ENCODE measurements at places on chromosomes 16 and 17.
A peak's percentile ranks its signal among the peaks of the same experiment; 100 is the strongest.

GRCh38 chr17:8898126-8898525 lies 30.7 kb upstream of the PIK3R6 start:
- no peak for DNase-seq

DNA sequence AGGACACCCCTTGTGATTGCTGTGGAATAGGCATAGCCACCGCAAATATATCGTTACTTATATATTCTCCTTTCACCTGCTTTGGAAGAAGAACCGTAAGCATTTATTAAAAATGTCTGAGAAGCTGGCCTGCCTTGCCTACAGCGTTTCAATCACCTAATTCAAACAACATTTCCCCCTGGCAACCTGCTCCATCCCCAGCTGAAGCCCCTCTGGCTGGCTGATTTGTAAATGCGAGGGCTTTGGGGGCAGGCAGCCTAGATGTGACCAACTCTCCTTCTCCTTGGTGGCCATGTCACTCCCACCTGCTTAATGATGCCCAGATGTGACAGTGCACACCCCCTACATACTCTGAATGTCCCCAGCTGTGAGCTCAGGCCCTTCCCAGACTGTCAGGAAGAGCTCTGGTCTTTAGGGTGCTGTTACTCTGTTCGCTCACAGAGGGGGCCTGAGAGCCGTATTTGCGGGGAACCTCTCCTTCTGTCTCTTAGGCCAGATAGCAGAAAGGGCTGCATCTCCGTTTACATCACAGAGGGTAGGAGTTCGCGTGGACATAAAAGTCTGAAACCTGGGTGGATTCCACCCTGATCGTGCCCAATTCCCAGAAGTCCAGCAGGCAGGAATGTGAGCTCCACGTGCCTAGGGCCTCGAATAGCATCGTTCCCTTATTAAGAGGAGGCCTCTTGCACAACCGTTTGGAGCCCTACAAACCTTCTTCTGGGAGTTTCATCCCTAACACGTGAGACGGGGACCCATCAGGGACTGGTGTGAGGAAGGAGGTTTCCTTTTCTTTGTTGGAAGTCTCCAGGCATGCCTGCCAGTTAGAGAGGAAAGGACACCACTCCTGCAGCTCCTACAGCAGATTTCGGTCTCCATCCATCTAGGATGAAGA lies 2.4 kb upstream of the SDK2 start:
- no peak for DNase-seq

GRCh38 chr17:67830440-67830839 lies 5.1 kb downstream of the BPTF start:
- DNase-seq = no peak

DNA sequence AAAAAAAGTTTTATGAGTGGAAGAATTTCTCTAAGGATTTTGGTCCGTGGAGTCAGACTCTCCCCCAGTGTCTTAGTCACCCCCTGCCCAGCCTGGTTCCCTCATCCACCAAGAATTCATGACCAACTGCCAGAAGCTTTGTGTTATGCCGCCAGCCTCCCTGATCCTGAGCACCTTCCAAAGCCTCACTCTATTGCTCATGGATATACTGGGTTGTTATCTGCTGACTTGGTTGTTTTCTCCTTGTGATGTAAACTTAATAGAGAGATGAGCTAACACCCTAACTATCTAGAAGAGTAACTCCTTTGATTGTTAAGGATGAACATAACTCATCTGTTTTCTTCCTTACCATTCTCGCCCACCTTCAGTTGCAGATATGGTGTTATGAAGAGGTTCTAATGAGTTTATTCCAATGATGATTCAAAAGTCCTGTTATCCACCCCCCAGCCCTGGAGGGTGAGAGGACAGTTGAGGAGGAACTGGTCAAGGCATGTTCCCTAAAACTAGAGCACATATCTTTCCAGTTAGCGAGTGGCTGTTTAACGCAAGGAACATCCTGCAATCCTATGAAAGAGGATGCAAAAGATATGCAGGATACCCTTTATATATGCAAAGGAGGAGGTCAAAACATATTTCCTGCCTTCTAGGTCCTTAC lies 1.5 kb upstream of the PSMD3 start:
- DNase-seq = no peak

- DNase-seq = peak; percentile 59
Observed at GRCh38 chr16:57984443-57985203, 13.7 kb upstream of the CNGB1 start.

GRCh38 chr16:1332618-1333148 lies 762 bp upstream of the BAIAP3 start:
- DNase-seq = no peak

DNA sequence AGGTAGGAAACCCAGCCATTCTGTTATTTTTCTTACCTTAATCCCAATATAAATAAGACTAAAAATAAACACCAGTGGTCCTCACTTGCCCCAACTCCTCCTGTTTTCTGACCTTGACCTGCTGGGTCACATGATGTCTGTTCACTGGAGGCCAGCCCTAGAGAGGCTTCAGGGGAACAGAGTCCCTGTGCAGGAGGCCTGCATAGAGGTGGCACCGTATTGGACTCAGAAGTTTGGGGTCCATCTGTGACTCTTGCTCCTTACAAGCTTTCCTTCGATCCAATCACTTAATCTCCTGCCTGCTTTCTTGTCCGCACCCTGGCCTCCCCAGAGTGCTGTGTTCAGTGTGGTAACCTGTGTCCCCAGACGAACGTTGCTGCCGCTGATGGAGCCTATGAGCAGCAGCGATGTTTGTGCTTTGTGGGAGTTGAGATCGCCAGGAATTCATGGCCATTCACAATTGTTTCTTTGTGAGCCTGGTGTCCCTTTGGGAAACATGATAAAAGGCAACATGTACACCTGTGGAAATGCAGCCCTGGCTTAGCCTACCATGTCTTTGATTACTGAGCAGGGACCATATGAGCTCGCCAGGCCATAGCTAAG lies 4.7 kb downstream of the IGSF6 start:
- no peak for DNase-seq

GRCh38 chr16:885391-885790 lies 84.9 kb upstream of the GNG13 start:
- no peak for DNase-seq

- DNase-seq = no peak
Observed at GRCh38 chr17:28219771-28220170, 99.2 kb upstream of the TMEM97 start.

- DNase-seq = no peak
Observed at GRCh38 chr17:8701221-8701620, 43.4 kb downstream of the CCDC42 start.

GRCh38 chr17:70318051-70318450 lies 148.7 kb downstream of the KCNJ2 start:
- no peak for DNase-seq

- no peak for DNase-seq
Observed at GRCh38 chr16:5108505-5109158, 11.0 kb upstream of the EEF2KMT start.

DNA sequence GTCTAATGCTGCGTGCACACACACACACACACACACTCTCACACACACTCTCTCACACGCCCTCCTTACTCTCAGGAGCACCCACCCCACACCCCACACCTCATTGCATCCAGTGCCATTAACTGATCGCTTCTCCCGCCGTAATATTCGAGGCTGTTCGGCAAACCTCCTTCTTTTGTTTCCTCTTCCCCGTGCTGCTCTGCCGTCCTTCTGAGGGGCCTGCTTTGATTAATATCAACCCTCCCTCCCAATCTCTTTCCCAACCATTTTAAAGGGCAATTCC lies 156.2 kb upstream of the TNRC6C start:
- no peak for DNase-seq

- no peak for DNase-seq
Observed at GRCh38 chr17:57732062-57732461, 13.0 kb downstream of the CCDC182 start.

DNA sequence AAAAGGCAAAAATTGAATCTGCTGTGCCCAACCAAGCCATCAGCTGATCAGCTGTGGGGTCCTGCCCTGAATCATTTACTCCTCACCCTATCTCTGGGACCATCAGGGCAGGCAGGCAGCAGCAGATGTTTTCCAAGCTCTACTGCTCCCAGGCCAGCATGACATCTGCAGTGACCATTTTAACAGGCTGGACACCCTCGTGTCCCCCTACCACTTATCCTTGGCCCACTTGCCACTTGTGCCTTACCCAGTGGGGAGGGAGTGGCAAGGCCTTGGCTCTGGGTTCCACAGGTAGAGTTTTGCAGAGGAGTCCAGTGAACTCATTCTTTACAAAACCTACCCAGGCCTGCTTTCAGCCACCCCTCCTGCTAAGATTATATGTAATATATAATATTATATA lies 12.0 kb upstream of the CA4 start:
- no peak for DNase-seq

DNA sequence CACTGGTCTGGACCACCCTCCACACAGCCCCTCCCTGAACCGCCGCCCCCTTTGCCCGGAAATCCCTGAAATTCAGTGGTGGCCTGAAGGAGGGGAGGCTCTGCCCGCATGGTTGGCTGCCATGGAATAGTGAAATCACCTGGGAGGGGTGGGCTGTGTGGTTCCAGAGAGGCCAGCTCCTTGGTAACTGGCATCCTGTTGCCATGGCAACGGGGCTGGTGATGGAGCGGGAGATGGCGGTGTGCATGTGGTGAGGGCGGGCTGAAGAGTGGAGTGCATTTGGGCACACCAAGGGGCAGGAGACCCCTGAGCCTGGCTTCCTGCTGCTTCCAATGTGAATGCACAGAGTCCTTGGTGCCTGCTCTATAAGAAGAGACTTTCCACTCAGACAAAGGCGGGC lies 2.4 kb downstream of the EFNB3 start:
- DNase-seq = no peak

- DNase-seq = no peak
Observed at GRCh38 chr17:19273731-19274130, 36.6 kb downstream of the EPN2 start.

DNA sequence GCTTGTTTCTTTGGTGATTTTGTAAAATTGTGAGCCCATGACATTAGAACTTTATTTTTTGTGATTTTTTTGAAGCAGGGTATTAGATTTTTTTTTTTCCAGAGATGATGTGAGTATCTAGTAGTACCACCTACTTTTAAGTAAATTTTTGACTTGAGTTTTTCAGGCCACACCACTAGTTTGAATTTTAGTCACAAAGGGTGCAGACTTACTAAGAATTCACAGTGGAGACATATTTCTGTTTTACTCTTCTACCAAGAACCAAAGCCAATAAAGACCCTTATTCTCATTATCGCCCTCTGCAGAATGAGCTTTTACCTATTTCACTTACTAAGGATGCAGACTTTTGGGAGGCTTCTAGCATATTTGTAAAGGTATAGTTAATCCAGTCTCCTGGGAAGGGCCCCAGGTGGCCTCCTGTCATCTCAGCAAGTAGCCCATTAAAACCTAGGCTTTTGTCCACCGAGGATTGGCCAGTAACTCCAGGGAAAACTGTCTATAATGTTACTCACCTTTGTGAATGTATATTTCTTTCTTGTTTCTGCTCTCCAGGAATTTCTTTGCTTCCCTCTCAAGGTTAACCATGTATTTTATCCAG lies 30.6 kb downstream of the NLK start:
- DNase-seq = no peak

DNA sequence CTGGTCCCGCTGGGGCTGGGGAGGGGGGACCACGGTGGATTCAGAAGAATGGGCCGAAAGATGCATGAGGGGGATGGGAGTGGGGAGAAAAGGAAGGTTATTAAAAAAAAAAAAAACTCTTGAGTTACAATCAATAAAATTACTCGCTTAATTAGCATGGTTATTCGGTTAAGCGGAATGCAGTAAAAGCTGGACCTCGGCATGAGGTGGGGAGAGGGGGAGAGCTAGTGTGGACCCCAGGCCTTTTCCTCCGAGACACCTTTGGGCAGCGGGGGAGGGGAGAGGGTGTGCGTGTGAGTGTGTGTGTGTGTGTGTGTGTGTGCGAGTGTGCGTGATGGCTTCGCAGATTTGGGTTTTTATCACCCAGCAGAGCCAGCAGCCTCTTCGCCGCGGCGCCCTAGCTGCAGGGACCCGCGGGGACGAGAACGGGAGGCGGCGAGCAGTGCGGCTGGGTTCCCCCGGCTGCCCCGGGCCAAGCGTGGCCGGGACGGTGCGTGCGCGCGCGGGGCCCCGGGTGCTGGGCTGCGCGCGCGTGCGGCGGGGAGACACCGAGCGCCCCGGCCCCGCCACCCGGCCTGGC lies 3.7 kb downstream of the BAHCC1 start:
- peak; percentile 54 for DNase-seq

DNA sequence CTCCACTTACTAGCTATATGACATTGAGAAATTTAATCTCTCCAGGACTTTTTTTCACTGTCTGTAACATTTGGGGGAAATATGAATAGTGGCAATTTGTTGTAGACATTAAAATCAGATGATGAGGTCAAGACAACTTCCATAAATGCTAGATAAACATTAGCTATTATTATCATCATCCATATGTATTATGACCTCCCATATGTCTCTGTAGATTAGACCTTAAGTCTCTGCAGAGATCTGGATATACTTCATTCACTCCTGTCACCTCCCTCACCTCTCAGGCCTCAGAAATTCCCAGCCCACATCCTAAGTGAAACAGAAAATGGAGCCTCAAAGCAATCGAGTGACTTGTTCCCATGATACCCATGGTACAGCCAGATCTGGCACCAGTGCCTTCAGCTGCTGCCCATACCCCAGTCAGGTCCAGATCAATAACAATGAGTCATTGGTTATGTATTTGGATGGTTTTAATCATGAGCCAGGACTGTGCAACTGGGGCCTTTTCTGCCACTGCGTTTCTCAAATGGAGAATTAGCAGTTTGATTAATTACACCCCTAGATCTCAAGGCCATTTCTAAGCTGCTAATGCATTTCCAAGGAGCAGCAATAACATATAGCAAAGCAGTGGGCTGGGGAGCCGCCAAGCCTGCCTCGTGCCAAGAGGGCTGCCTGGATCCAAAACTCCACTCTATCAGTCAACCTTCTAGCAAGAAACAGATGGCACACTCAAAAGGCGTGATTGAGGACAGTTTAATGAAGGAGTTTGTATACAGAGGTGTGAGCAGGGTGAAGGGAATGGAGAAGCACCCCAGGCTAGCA lies 2.6 kb upstream of the FDXR start:
- no peak for DNase-seq

GRCh38 chr17:7548585-7549400 lies at the start of gene TNFSF12:
Gene TNFSF12 (plus strand): TSS chr17:7549058. CDS start chr17:7549154, 96 bp downstream.
- peak; percentile 32 for DNase-seq

DNA sequence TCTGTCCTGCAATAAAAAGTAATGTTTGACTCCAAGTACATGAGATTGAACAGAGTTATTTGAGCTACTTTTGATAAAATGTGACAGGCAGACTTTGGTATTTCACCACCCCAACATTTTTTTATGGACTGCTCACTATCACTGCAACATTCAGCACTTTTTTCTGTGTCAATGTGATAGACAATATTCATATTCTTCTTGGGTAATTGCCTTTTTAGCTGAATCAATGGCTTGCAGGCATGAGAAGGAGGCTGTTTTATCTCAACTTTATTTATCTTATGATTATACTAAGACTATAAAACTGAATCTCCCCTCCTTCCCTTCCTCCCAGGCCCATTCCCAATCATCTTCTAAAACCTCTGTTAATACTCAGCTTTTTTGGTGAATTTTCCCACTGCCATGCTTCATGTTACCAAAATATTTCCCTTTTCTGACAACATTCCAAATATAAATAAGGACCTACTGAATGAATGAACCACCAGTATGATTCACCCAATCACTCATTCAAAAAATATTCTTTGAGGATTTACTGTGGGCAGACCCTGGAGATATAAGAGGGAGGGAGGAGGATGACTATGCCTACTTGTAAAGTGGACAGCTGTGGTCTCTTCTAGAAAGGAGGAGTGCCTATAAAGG lies 67.6 kb downstream of the CDH13 start:
- DNase-seq = no peak

- no peak for DNase-seq
Observed at GRCh38 chr16:56022818-56023217, 147.6 kb upstream of the CES5A start.

Data from fibroblast of gingiva (primary cell).